ENCODE measurements at places on chromosomes 2 and 18.

GRCh38 chr18:35511833-35512232 lies 14.1 kb upstream of the INO80C start:
- DNase-seq = no peak

DNA sequence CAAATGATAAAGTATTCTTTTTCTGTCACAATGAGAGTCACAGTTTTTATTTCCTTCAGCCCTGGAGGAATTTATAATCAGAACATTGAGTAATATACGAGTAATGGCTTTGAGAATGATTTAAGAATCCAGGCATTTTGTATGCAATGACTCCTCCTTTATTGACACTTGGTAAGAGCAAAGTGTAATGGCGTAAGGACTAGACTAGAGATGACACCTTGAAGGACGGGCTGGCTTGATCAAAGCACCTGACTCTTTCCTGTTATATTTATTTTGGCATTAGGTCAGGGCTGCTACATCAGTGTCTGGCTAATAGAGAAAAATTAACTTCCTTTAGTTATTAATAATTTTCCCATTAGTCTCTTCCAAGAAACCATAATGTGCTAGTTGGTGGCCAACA lies 482.4 kb upstream of the GCFC2 start:
- no peak for DNase-seq

DNA sequence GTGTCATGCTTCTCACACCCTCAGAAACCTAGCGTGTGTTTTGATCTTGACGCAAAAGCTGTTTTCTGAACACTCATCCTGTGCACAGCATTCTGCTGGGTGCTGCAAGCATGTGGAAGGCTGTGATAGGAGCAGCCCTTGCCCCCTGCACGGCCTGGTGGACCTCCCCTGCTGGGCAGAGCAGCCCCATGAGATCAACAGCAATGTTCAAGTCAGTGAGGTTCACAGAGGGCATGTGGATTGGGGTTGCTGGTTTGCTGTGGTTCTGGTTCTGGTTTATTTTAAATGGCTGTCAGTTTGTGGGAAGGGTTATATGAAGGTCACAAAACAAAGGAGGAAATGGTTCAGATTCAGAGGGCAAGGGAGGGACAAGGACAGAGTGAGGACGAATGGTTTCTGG lies 71.3 kb downstream of the SOWAHC start:
- no peak for DNase-seq

DNA sequence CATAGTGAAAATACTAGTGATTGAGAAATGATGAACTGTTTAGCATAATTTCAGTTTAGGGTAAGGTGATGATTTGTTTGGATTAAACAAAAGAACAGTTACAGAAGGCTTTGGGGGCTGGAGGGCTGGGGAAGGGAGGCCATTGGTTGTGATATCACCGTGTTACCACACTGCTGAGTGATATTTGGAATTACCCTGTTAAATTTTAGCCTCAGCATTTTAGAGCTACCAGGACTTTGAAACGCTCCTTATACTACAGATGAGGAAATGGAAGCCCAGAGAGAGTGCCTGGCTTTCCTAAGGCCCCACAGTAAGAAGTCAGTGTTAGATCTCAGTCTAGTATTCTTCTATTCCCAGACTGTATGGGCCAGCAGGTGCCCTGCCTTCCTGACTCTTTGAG lies 15.6 kb downstream of the ARHGEF33 start:
- DNase-seq = no peak

DNA sequence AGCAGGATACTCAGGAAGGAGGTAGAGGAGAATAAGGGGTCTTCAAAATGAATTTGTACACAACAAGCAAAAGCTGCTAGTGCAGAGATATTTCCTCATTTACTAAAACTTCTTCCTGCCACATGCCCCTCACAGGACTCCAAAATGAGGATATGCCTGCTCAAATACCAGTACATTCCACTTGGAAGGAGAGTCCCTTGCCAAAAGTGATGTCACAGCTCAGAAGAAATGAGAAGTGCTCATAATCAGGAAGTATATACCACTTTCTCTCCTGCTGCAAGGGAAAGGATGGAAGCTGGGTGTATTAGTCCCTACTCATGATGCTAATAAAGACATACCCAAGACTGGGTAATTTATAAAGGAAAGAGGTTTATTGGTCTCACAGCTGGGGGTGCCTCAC lies 87.7 kb upstream of the FSHR start:
- no peak for DNase-seq

GRCh38 chr18:48408727-48409590 lies at the start of gene ZBTB7C:
Gene ZBTB7C, minus strand, starts transcription at chr18:48409383.
- DNase-seq = no peak

DNA sequence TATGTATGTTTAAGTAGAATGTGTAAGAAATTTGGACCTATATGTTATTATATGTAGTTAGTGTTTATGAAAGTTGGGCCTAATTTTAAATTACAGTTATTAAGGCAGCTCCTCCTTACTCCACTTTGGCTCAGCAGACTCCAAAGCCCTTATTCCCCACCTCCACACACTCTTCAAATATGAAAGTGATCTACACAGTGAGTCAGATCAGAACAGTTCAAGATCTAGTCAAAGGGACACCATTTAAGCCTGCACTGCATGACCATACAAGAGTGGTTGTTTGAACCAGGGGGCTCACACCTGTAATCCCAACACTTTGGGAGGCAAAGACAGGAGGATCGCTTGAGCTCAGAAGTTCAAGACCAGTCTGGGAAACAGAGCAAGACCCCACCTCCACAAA lies 21.2 kb upstream of the PMAIP1 start:
- no peak for DNase-seq

DNA sequence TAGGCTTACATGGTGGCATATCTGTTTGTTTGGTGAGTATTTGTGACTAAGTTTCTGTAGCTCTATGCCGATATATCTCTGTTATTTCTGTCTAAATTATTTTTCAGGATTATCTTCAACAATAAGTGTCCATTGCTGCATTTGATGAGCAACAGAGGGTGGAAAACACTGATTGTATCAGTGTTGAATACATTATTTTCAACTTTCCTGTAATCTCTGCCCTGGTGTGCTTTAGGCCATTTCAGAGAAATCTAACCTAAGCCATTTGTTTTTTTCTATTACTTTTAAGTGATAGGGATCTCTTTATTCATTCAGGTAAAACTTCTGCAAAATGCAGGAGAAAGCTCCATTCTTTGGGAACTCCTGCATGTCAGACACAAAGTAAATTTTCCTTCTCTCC lies 654.5 kb downstream of the RNF144A start:
- no peak for DNase-seq

Measured in skeletal muscle cell (primary cell).